SHP77 treated with DMSO at 0.1 percent for 48 hours (cell line): ENCODE measurements at places on chromosomes 5 and 9.

DNA sequence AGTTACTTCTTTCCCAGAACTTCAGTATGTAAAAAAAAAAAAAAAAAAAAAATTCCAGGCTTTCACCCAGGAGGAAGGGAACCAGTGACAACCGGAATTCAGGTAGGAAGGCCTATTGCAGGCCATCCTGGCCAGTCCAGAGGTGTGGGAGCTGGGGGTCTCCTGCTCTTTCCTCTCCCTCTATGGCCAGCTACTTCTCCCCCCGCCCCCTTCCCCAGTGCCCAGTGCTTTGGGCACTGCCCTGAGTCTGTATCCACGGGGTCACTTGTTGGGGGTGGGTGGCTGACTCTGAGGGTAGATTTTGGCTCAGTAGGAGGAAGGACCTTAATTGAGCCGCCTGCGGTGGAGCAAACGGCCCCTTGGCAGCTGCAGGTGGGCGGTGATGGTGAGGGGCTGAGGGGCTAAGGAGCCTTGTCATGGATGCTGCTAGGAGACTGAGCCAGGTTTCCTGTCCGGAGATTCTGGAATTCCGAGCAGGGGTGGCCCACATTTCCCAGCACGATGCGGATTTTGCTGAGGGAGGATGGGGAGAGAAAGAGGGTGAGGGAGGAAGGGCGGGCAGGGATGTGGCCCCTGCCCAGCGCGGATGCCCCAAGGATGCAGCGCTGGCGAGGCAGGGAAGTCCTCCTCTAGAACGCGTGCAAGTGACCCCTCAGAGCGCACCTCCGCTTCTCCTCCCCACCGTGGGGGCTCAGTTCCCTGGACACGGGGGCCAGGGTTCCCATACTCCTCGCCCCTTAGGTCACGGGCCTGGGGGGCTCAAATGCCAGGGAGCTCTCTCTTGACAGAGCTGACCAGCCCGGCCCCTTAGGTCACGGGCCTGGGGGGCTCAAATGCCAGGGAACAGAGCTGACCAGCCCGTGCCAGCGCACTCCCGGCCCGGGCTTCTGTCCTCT, 1.2 kb upstream of the PHF2 start:
- DNase-seq, result no peak

DNA sequence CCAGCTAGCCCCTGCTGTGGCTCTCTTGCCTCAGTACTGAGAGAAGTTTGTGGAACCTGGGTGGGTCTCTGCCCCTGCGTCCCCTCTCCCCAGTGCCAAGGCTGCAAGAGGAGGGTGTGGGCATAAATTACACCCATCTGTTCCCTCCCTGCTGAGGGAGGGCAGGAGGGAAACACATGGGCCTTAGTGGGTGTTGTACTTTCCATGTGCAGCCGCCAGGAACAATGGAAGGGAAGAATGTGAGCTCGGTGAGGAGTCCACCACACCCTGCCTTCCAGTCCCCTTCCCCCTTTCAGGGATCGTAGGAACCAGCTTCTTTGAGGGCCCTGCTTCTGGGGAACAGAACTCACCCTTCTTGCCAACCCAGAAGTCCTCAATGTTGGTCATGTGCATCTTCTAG, 138.2 kb upstream of the KLF4 start:
- no peak for DNase-seq

GRCh38 chr5:166354332-166354731, 1937.1 kb upstream of the WWC1 start:
- DNase-seq, result no peak

DNA sequence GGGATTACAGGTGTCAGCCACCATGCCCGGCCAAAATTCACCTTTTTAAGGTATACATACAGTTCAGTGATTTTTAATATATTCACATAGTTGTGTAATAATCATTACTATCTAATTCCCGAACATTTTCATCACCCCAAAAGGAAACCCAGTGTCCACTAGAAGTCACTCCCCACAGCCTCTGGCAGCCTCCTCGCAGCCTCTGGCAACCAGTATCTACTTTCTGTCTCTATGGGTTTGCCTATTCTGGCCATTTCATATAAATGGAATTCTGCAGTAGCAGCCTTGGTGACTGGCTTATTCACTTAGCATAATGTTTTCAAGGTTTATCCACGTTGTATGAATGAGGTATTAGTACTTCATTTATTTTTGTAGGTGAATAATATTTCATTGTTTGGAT, 59.0 kb downstream of the UBAP1 start:
- no peak for DNase-seq

DNA sequence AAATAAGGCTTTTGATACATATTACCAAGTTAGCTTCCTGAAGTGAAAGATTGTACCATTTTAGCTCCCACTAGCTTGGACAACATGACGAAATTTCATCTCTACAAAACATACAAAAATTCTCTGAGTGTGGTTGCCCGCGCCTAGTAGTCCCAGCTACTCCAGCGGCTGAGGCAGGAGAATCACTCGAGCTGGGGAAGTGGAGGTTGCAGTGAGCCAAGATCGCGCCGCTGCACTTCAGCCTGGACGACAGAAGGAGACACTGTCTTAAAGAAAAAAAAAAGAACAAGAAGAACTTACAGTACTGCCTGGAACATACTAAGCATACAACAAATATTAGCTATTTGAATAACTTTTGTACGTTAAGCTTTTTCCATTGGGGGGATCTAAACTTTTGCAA, 29.7 kb upstream of the NRG2 start:
- no peak for DNase-seq

DNA sequence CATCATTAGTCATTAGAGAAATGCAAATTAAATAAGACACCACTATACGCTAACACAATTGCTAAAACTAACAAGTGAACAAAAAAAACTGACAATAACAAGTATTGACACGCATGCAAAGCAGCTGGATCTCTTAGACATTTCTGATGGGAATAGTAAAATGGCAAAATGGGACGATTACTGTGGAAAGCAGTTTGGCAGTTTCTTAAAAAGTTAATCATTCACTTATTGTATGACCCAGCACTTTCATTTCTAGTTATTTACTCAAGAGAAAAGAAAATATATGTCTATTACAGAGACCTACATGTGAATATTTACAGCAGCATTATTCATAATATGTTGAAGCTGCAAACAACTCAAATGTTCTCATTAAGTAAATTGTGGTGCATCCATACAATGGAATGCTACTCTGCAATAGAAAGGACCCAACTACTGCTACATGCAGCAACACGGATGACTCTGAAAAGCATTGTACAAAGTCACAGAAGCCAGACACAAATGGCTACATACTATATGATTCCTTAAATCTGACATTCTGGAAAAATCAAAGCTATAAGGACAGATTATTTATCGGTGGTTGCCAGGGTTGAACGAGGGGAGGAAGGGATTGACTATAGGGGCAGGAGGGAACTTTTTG, 96.8 kb upstream of the ITGA2 start:
- DNase-seq, result no peak

- DNase-seq, result no peak
Measured at GRCh38 chr9:5612185-5612530, 16.7 kb upstream of the RIC1 start.

GRCh38 chr9:90607701-90608516, 34.7 kb downstream of the DIRAS2 start:
- no peak for DNase-seq

DNA sequence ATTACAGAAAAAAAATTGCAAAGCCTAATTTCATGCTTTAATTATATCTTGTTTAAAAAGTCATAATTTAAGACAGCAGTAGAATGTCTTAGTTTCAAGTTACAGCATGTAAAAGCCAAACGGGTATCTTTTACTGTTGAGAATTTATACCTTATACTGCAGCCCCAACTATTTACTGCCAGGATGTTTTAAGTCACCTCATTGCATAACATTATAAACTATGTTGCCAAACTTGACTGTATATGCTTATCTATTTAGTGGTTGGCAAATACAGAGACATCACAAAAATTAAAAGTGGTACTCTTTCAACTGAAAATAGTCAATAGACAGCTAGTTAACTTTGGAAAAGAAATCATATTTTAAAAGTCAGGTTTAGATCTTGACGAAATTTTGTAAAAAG, 119.5 kb downstream of the EDIL3 start:
- no peak for DNase-seq

GRCh38 chr5:6581559-6582426, 51.1 kb downstream of the NSUN2 start:
- DNase-seq, result no peak

DNA sequence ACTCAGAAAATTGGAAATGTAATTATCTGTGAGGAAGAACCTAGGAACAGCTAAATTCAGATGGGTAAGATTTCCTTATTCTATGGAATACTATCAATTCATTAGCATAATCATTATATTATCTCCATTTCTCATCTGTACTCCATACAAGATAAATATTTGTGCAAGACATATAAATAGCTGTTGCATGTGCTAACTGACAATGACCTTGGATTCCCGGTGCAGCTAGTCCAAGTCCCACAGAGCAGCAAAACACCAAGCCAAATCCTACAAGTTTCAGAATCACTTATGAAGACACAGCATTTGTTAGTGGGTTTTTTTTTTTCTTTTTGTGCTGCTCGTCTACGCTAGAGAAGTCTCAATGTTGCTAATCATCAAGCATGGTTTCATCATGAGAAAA, 64.8 kb downstream of the NUDT12 start:
- DNase-seq, result no peak

- no peak for DNase-seq
Measured at GRCh38 chr5:154865466-154866184, 7.2 kb downstream of the CNOT8 start.
